Muscle of back (tissue), 13 donors: ENCODE measurements at places on chromosomes 5 and 9.
A peak's percentile ranks its signal among the peaks of the same experiment; 100 is the strongest.

DNA sequence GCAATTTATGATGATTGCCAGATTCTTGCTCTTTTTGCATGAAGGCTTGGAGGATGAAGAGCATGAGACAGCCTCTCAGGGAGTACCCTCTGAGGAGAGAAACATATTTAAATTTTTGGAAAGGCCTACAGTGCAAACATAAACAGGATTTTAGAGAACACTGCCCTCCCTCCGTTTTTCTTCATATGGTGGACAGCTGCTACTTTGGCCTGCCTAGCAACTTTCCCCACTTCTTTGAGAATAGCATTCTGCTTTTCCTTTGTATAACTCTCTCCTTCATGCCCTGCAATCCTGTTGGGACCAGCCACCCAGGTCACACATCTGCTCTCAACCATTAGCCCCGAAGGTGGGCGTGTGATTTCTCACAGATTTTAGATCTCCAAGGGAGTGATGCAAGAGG lies 20.5 kb upstream of the TXN start:
- DNase-seq = peak; percentile 73

DNA sequence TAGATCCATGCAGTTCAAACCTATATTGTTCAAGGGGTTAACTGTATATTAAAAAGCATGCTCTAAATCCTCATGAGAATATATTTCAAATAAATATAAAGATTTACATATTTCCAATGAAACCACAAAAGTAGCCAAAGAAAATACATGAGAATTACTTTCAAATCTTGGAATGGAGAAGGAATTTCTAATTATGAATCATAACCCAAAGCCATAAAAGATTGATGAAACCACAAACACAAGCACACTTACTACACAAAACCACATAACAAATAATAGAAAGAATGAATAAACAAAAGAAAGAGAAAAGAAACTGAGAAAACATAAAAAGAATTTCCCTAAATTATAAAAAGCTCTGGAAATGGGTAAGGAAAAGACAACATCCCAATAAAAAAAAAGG lies 16.0 kb downstream of the ERP44 start:
- peak; percentile 22 for DNase-seq

- DNase-seq = peak; percentile 26
Measured at GRCh38 chr5:114176356-114176755, 185.5 kb upstream of the KCNN2 start.

DNA sequence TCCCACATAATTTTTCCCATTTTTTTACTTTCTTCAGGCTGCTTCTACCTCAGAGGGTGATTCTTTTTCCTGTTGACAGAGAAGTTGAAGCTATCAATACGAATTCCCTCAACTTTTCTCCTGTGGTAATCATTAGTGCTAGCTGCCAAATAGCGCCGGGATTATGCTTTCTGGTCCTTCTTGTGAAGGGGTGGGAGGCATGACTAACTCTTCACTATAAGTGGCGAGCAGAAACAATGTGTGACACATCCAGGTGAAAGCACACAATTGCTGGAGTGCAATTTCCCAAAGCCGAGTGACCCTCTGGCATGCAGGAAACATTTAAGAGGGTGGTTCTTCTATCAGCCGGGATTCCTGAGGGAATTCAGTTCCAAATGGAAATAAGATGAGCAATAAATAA lies 56.0 kb downstream of the TRPC7 start:
- DNase-seq = no peak

DNA sequence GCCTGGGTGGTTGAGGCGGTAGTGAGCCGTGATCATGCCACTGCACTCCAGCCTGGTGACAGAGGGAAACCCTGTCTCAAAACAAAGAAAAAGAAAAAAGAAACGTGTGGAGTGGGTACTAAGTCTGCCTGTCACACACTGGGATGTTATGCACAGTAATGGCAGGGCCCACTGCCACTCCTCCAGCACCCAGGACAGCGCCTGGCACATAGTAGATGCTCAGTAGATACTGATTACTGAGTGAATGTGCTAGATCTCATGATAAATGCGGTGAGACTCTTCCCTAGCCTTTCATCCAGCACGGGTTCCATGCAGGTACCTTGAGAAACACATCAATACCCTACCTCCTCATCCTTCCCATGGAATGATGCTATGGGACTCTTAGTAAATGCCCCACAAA lies 87.4 kb upstream of the HSPA9 start:
- DNase-seq = no peak

DNA sequence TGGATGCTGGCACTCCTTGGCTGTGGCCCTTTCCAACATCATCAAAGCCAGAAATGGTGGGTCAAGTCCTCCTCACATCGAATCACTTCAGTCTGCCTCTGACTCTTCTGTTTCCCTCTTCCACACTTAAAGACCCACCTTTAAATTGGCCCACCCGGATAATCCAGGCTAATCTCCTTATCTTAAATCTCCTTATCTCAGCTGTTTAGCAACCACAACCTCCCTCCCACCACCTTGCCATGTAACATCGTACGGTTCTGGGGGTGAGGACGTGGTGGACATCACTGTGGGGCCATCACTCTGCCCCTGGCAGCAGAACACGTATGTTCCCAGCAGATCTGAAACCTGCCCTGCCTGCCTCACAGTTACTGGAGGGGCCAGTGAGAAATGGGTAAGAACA lies 11.5 kb downstream of the IGFBPL1 start:
- DNase-seq = no peak

DNA sequence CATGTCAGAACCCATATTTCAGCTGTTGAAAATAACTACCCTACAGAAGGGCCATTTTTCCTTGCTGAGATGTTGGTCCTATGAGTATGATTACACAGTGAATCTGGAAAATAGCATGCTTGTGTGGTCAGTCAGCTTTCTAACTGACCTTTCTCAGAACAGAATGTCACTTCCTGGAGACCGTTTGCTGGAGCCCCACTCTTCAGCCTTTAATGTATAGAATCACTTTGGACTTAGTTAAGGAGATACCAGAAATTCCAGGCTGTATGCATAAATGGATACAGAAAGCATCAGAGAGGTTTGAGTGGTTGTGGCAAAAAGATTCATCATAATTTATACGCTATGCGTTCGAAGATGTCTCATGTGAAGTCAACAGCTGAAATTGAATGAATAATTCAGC lies 488.1 kb downstream of the EBF1 start:
- no peak for DNase-seq

DNA sequence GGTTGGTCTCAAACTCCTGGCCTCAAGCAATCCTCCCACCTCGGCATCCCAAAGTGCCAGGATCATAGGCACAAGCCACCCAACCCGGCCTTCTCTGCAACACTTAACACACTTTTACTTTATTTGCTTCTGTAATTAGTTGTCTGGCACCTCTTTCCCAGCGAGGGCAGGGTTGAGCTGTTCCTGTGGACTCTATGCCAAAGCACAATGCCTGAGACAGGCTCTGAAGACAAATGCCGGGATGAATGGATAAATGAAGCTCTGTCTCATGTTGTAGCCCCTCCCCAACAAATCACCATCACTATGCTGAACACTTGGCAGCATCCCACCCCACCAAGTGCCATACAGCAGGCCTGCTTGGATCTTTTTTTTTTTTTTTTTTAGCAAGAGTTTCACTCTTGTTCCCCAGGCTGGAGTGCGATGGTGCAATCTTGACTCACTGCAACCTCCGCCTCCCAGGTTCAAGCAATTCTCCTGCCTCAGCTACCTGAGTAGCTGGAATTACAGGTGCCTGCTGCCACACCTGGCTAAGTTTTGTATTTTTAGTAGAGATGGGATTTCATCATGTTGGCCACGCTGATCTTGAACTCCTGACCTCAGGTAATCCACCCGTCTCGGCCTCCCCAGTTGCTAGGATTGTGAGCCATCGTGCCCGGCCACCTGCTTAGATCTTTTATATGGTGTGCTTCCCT lies 21.3 kb downstream of the GPX3 start:
- no peak for DNase-seq

GRCh38 chr5:80714570-80715298 lies 60.0 kb upstream of the DHFR start:
- no peak for DNase-seq

DNA sequence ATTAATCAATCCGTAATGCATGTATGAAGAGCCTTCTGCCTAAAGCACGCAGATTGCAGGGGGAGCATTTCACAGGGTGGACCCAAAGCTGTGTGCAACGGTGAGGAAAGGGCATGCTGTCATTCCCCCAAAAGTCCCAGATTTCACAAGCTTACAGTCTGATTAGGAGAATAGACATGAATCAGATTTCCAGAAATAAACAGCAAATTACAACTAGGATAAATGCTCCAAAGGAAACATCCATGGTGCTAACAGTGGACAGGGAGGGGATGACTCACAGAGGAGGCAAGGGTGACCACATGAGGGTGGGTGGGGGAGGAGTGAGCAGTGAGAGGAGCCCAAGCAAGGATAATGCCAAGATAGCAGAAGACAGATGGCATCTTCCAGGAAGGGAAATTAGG lies 258.4 kb upstream of the TAS2R1 start:
- DNase-seq = no peak

DNA sequence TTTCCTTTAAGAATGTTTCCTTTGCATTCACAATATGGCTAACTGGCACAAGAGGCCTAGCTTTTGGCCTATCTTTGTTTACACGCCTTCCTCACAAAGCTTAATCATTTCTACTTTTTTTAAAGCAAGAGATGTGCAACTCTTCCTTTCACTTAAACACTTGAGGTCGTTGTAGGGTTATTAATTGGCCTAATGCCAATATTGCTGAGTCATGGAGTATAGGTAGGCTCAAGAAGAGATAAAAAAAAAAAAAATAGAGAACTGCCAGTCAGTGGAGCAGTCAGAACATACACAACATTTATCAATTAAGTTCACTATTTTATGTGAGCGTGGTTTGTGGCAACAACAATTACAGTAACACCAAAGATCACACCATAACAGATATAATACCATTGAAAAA lies 5.9 kb downstream of the FKBP15 start:
- DNase-seq = no peak

GRCh38 chr5:113268232-113268631 lies 166.6 kb downstream of the TSSK1B start:
- no peak for DNase-seq

GRCh38 chr5:148615644-148616275 lies 38.6 kb downstream of the HTR4 start:
- no peak for DNase-seq

GRCh38 chr5:90845723-90846554 lies 287.3 kb downstream of the ADGRV1 start:
- no peak for DNase-seq

DNA sequence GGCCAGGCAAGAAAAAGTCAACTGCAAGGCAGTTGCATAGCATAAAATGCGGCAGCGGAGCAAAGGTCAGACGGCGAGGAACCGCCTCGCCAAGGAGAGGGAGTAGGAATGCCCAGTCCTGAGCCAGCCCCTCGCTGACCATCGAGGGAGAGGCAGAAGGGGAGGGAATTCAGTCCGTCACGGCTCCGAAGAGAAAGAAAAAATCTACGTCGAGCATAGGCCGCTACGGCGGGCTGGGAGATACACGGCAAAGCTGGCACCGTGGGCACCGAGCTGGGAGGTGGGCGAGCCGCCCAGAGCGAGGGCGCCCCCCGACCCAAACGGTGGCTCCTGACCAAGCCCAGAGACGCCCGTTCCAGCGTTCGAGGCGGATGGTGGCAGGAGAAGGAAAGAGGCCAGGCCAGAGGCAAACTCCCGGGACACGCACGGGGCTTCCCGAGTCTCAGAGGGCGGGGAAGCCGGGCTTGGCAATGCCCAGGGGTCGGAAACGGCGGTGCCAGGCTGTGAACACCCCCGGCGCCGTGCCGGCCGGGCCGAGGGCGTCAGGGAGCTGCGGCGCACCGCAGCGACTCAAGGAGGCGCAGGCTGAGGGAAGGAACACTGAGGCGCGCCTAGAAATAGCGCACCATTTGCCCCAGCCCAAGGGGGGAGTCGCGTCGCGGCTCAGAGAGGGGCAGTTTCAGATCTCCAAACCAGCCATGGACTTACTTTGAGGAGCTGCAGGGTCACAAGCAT lies 518 bp downstream of the SPRY4 start:
- DNase-seq = no peak

- no peak for DNase-seq
Measured at GRCh38 chr5:111116550-111116949, 24.4 kb downstream of the WDR36 start.

GRCh38 chr5:53067641-53068040 lies 41.9 kb downstream of the MOCS2 start:
- DNase-seq = no peak

DNA sequence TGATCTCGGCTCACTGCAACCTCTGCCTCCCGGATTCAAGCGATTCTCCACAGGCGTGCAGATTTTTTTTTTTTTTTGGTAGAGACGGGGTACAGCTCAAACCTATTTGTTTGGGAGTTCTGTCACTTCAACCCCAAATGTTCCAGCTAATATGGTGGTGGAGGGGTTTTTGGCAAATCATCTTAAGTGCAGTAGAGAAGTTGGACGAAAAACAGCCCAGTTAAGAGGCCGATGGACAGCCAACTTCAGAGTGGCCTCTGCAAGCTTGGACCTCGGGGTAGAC lies 756 bp upstream of the PRR7 start:
- no peak for DNase-seq

GRCh38 chr5:108074626-108075025 lies 307.3 kb downstream of the FBXL17 start:
- no peak for DNase-seq

GRCh38 chr5:36756848-36757247 lies 119.7 kb upstream of the NIPBL start:
- DNase-seq = no peak

- DNase-seq = no peak
Measured at GRCh38 chr9:126151686-126152134, 174.9 kb upstream of the MVB12B start.

- DNase-seq = no peak
Measured at GRCh38 chr5:151682240-151682639, 4.5 kb downstream of the SPARC start.

- no peak for DNase-seq
Measured at GRCh38 chr5:143679777-143680176, 132.2 kb upstream of the HMHB1 start.

GRCh38 chr5:36607114-36607571 lies 737 bp downstream of the SLC1A3 start:
- DNase-seq = peak; percentile 62

GRCh38 chr9:98010445-98010844 lies 27.3 kb downstream of the ANP32B start:
- no peak for DNase-seq

- no peak for DNase-seq
Measured at GRCh38 chr5:10301266-10301665, 6.4 kb downstream of the CMBL start.

DNA sequence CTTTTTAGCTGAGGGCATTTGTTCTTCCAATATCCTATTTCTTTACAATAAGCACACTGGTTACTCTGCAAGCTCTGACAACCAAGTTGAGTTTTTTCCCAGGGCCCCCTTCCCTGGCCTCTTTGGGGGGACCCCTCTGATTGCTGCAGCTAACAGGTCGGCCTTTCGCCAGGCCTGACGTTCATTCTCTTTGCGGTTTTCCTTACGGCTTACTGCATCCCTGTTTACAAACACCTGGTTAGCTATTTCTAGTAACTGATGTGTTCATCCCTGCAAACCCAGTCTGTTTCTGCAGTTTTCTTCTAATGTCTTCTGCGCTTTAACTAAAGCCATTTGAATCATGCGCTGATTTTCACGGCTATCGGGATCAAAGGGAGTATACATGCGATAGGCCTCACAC lies 37.5 kb upstream of the PPP1R26 start:
- DNase-seq = no peak

DNA sequence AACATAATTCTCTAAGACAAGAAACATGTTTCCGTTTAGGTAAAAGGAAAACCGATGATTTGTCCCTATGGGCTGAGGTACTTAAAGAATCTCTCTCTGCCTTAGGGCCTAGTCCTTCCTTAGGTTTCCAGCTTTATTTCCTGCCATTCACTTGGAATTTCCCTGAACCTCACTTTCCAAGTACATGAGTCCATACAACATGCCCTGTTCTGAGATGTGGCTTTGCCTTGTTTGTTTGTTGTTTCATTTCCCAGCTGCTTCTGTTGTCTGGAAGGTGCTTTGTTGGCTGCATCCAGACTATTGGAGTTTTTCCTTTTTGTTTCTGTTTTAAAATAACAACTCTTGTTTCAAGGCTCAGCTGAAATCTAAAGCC lies 95.2 kb downstream of the ALDH1A1 start:
- DNase-seq = peak; percentile 52
